Prostate gland (tissue), 2 donors: ENCODE measurements at places on chromosomes 6 and 20. TPM values are rescaled to one million over a fixed set of nuclear protein-coding genes. Genes with fewer than 3 reads are reported as not detected.

LY6G6C gene
- not detected for total RNA-seq

RAET1L gene
- not detected for total RNA-seq

SLC22A3 gene
- total RNA-seq = 118 TPM

SCUBE3 gene
- total RNA-seq = 2.0 TPM

TSBP1 gene
- 0.45 TPM for total RNA-seq

DNA sequence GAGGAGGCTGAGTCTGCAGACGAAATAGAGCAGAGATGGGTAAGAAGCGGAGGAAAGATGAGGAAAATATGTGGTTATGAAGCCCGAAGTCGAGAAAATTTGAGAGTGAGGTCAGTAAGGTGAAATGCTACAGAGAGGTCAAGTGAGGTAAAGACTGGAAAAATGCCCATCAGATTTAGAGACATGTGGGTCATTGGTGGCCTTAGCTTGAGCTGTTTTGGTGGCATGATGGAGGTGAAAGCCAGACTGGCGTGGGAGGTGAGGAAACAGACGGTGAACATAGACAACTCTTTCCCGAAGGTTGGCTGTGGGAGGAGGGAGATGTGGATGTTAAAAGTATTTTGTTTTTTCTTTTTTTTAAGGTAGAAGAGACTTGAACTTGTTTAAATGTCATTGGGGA lies 9.4 kb downstream of the ARFGEF2 start:
- H3K4me1 ChIP-seq = peaks cover 15% of the 10 kb centered on the region
- H3K4me3 ChIP-seq = no peak overlapping the region
- no peak overlapping the region for H3K27ac ChIP-seq
- H3K36me3 ChIP-seq = no peaks in the 10 kb centered on the region
- DNase-seq = no peak

GRCh38 chr6:18577491-18577890 lies 190.3 kb downstream of the RNF144B start:
- no peaks in the 10 kb centered on the region for H3K36me3 ChIP-seq
- no peaks in the 10 kb centered on the region for H3K4me1 ChIP-seq

DNA sequence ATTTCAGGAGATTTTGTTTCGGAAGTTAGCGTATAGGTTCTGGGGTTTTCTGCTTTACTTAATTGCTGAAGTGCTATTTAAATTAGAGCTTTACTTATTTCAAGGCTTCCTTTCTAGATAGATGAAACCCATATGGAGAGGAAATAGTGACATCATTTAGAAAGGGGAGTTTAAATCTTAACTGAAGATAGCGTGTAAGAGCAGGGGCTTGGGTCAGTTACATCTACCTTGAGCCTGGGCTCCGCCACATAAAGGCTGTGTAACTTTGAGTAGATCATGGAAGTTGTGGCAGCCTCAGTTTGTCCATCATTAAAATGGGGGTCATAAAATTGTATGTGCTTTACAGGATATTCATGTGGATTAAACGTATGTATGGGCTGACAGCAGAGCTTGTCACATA lies 4.7 kb downstream of the CDS2 start:
- no peaks in the 10 kb centered on the region for H3K27me3 ChIP-seq
- H3K4me1 ChIP-seq = peaks cover 6% of the 10 kb centered on the region
- H3K36me3 ChIP-seq = no peaks in the 10 kb centered on the region
- DNase-seq = no peak
- H3K27ac ChIP-seq = peak overlapping the region; percentile 22
- no peak overlapping the region for H3K4me3 ChIP-seq

- H3K4me1 ChIP-seq = no peaks in the 10 kb centered on the region
- no peak for DNase-seq
- H3K27ac ChIP-seq = no peak overlapping the region
- H3K4me3 ChIP-seq = no peak overlapping the region
Observed at GRCh38 chr6:92023410-92023966, 1395.9 kb downstream of the EPHA7 start.

DNA sequence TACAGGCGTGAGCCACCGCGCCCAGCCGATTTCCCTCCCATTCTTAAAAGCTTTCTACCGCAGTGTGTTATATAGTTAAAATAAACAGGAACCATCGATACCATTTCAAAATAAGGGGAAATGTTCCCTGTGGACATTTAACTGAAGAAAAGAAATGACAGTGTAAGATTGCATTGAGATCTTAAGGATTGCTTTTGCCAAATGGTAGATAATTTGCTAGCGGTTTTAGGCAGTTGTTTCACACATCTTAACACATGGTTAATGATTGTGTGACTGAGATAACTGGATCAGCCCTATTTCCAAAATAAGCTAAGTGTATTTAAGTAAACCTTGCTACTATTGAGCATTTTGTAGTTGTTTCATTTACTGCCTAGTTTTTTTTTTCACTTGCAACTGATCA lies 15.6 kb downstream of the STX16 start:
- no peak for DNase-seq
- no peaks in the 10 kb centered on the region for H3K4me1 ChIP-seq
- no peaks in the 10 kb centered on the region for H3K36me3 ChIP-seq

DNA sequence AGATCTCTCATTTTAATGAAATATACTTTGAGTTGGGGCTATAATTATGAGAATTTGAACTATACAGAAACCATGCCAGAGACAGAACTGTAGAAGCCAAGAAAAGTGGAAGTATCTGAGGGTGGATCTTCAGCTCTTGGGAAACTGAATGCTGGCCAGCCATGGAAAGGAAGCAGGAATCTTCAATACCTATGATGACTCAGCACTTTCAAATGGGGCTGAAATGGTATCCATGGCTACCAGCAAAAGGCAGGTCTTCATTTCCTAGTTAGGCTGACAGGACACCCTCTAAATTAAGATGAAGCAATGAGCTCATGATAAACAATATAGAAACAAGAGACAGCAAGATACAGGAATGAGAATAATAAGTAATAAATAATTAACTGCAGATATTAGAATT lies 171.3 kb downstream of the COL21A1 start:
- no peak overlapping the region for H3K27ac ChIP-seq
- no peaks in the 10 kb centered on the region for H3K4me1 ChIP-seq
- DNase-seq = no peak
- no peak overlapping the region for H3K4me3 ChIP-seq

DNA sequence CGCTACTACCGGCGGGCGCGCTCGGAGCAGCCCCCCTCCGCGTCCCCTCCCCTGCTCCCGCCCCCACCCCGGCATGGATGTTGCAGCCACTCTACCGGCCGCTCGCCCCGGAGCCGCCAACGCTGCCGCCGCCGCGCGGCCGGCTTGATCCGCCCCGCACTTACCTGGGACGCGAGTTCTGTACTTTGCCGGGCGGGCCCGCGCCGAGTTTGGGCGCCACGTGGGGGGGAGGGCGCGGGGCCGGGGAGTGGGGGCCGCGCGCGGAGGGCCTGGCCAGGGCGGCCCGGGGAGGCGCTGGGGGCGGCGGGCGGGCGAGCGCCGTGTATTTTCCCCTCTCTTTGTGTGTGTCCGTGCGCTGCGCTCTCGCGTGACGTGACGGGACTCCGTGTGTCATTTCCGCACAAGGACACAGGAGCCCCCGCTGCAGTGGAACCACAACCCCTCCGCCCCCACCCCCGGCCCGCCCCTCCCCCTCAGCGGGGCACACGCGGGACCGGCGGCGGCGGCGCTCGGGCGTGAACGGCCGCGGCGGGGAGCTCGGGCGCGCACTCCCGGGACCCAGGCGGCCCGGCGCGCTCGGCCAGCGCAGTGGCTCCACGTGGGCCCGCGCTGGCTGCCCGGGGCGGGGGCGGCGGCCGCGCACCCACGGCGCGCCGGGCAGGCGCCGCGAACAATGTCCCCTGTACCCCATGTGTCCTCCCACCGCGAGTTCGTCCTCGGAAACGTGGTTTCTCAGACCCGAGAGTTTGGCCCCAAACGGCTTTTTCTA lies at the start of gene BEND3:
Gene BEND3 (minus strand): TSS at position 590 of the 769 bp plus-strand sequence. CDS start 16,230 bp downstream, outside the sequence.
- DNase-seq = peak; percentile 9
- H3K36me3 ChIP-seq = no peaks in the 10 kb centered on the region
- H3K27ac ChIP-seq = peak within 1 kb of the TSS; percentile 73
- H3K27me3 ChIP-seq = no peaks in the 10 kb centered on the region
- peak within 1 kb of the TSS; percentile 72 for H3K4me3 ChIP-seq
- H3K4me1 ChIP-seq = no peaks in the 10 kb centered on the region

GRCh38 chr6:122717350-122717749 lies 62.2 kb upstream of the FABP7 start:
- H3K36me3 ChIP-seq = no peaks in the 10 kb centered on the region
- no peaks in the 10 kb centered on the region for H3K4me1 ChIP-seq
- H3K27me3 ChIP-seq = no peaks in the 10 kb centered on the region
- H3K4me3 ChIP-seq = no peak overlapping the region

DNA sequence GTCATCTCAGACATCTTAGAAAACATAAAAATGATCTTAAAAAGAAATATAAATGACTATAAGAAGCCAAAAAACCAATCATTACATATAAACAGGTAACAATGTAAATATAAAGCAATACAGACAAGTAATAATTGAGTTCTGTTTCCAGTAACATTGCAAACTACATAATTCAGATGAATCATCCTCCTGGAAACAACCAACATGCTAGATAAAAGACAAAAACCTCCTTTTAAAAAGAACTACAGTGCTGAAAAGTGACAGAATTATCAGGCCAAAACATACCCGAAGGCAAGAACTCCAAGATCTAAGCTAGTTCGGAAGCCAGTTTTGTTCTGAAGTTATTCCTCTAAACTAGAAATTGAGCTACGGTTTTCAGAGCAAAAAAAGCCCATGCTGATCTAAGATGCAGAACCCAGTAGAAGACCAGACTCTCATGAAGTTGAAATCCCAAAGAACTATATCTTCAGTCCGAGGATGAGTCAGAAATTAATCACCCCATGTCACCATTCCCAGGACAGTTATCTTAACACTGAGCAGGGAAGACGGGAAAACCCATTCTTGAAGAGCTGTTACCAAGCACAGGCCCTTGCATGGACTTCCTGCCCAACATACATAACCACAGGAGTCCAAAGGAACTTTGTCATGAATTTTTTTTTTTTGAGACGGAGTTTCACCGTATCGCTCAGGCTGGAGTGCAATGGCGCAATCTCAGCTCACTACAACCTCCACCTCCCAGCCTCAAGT lies 9.8 kb downstream of the PGM3 start:
- no peaks in the 10 kb centered on the region for H3K27me3 ChIP-seq
- DNase-seq = no peak
- H3K4me3 ChIP-seq = no peak overlapping the region

GRCh38 chr6:11434565-11435326 lies 102.8 kb upstream of the TMEM170B start:
- H3K36me3 ChIP-seq = no peaks in the 10 kb centered on the region
- peak overlapping the region; percentile 64 for H3K27ac ChIP-seq
- peak; percentile 64 for DNase-seq
- H3K27me3 ChIP-seq = no peaks in the 10 kb centered on the region
- no peak overlapping the region for H3K4me3 ChIP-seq
- H3K4me1 ChIP-seq = no peaks in the 10 kb centered on the region

DNA sequence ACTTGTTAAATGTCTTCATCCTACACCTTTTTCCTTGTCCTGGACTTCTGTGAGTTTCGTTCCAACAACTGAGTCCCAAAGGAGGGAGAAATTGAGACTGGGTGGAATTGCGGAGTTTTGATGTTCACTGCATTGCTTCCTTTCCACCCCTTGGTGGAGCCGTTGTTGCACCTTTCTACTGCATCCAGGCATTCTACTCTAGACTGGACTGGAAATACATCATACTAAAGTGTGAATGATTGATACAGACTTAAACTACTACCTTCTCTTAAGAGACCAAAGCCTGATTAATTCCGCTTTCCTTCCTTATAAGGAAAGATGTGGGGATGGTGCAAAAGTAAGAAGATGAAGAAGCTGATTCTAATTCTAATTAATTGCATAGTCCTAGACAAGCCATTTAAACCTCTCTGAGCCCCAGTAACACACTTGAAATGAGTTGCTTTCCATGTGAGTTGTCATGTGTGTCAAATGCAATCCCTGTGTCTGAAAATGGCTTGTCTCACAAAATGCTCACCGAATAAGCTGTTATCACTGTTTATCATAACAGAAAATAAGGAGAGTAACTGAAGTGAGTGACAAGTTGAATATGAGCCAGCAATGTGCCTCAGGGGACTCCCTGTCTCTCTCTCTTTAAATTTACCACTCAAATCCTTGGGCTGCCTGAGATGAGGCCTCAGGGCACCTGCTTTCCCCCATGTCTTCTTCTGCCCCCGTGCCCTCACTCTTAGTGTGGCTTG lies 338.3 kb upstream of the CHD6 start:
- no peak overlapping the region for H3K27ac ChIP-seq
- no peaks in the 10 kb centered on the region for H3K4me1 ChIP-seq
- H3K4me3 ChIP-seq = no peak overlapping the region
- DNase-seq = no peak
- H3K36me3 ChIP-seq = no peaks in the 10 kb centered on the region

GRCh38 chr6:147653631-147654030 lies 145.1 kb downstream of the SAMD5 start:
- H3K4me3 ChIP-seq = no peak overlapping the region
- DNase-seq = no peak
- no peaks in the 10 kb centered on the region for H3K36me3 ChIP-seq
- H3K27me3 ChIP-seq = no peaks in the 10 kb centered on the region
- no peak overlapping the region for H3K27ac ChIP-seq
- no peaks in the 10 kb centered on the region for H3K4me1 ChIP-seq

DNA sequence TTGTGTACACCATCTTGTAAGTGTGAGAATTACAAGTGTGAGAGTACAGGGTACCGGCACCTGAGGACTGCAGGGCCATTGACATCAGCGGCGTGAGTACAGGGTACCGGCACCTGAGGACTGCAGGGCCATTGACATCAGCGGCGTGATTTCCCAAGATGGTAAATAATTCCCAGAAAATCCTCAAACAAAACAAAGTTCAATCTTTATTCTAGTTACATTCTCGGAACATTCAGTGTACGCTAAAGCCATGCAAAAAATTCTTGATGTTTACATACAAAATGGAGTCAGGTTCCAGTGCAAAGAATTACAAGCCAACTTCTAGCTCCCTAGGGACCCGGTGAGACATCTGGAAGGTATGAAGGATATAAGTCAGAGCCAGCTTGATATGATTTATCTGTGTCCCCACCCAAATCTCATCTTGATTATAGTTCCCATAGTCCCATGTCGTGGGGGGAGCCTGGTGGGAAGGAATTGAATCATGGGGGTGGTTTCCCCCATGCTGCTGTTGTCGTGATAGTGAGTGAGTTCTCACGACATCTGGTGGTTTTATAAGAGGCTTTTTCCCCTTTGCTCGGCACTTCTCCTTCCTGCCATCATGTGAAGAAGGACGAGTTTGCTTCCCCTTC lies 172.7 kb downstream of the TTLL2 start:
- H3K4me3 ChIP-seq = no peak overlapping the region
- no peaks in the 10 kb centered on the region for H3K4me1 ChIP-seq
- H3K27ac ChIP-seq = peak overlapping the region; percentile 65

DNA sequence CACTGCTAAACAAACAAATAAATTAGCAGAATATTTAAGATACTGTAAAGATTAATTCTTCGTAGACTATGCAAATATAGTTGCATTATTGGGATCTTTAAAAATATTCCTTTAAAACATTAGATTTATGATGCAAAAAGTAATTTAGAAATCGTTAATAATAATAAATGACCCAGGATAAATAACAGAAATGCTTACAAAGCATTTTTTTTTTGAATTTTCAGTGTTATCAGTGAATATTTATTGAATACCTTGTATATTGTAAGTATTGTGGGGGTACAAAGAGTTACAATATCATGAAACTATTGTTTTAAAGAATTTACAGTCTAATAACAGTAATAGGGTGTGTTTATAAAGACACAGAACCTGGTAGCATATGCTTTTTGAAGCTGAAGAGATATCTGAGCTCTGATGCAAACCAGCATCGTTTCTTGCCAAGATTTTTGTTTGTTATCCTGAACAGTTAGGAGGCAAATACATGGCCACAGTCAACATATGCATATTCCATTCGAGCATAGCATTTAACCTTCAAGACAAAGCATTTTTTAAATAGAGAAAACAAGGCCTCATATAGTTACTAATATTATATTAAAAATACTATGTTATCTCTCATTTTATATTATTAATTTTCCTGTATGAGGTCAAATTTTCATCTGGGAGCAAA lies 487.2 kb downstream of the PHF3 start:
- H3K36me3 ChIP-seq = no peaks in the 10 kb centered on the region
- no peak overlapping the region for H3K27ac ChIP-seq
- no peaks in the 10 kb centered on the region for H3K27me3 ChIP-seq
- no peak overlapping the region for H3K4me3 ChIP-seq
- DNase-seq = no peak
- H3K4me1 ChIP-seq = no peaks in the 10 kb centered on the region
